ENCODE measurements at places on chromosomes 4 and X. TPM values are rescaled to one million over a fixed set of nuclear protein-coding genes. Genes with fewer than 3 reads are reported as not detected.

- H3K4me3 ChIP-seq = no peak overlapping the region
- no peak overlapping the region for H3K27ac ChIP-seq
- no peak for DNase-seq
- H3K4me1 ChIP-seq = no peaks in the 10 kb centered on the region
- H3K36me3 ChIP-seq = peaks cover 8% of the 10 kb centered on the region
These were observed 8.9 kb upstream of the CDKL2 start for GRCh38 chr4:75639124-75639695.

The WAS gene
- total RNA-seq = not detected

The ANXA3 gene
- 263 TPM for total RNA-seq

DNA sequence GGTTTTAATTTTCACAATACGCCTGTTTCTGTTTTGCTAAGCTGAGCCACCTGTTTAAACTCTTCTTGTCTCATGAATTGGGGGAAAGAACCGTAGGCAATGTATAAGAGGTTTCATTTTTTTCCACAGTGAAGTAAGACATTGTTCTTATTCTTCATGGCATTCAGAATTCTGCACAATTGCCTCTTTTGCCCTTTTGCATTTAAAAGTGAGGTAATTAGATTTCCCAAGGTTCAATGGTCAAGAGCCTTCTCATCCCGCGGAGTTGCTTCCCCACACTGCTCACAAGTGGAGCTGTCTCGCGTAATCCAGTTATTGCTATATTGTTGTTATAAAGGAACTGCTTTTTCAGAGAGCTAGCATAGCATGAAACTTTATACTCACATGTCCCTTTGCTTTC, 90.9 kb upstream of the SPRY1 start:
- H3K27ac ChIP-seq = no peak overlapping the region
- H3K4me3 ChIP-seq = no peak overlapping the region
- no peaks in the 10 kb centered on the region for H3K36me3 ChIP-seq
- no peak for DNase-seq

- no peak overlapping the region for H3K27ac ChIP-seq
- no peak overlapping the region for H3K4me3 ChIP-seq
- peak; percentile 37 for DNase-seq
- 0 out of 2 replicates have a peak, but pooled peaks cover 4% of the 10 kb centered on the region for H3K4me1 ChIP-seq
- no peaks in the 10 kb centered on the region for H3K36me3 ChIP-seq
These were observed 359.3 kb downstream of the GRXCR1 start for GRCh38 chr4:43251841-43252240.

DNA sequence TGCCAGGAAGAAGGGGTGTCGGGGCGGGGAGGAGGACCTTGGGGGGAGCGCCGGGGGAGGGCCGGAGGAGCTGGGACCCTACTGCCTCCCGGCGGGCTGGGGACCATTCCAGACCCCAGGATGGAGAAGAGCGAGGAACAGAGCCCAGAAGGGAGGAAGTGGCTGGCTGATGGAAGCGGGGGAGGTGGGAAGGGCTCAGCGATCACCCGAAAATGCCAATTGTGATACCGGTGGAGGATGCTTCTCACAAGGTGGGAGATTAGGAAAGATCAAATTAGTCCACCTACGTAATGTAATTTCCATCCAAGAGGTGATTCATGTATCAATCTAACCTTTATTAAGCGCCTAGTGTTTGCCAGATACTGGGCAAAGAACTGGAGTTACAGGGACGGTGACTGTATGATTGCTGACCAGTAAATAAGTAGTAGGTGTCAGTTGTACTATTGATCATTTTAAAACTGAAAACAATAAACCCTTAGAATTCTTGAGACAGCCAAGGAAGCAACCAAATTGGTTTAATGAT, 452 bp upstream of the RAI2 start:
- H3K4me3 ChIP-seq = peak overlapping the region; percentile 57
- H3K4me1 ChIP-seq = no peaks in the 10 kb centered on the region
- peaks cover 27% of the 10 kb centered on the region for H3K27me3 ChIP-seq
- no peak for DNase-seq
- H3K27ac ChIP-seq = no peak overlapping the region

Data from PC-3 (cell line).